Left hindlimb (tissue), 1 donor: ENCODE measurements at places on chromosomes 6 and 20.
A peak's percentile ranks its signal among the peaks of the same experiment; 100 is the strongest.

GRCh38 chr20:53975761-53976160 is 94.6 kb downstream of the BCAS1 start:
- DNase-seq = no peak

GRCh38 chr6:11621119-11621518 is 83.6 kb downstream of the TMEM170B start:
- DNase-seq = no peak

DNA sequence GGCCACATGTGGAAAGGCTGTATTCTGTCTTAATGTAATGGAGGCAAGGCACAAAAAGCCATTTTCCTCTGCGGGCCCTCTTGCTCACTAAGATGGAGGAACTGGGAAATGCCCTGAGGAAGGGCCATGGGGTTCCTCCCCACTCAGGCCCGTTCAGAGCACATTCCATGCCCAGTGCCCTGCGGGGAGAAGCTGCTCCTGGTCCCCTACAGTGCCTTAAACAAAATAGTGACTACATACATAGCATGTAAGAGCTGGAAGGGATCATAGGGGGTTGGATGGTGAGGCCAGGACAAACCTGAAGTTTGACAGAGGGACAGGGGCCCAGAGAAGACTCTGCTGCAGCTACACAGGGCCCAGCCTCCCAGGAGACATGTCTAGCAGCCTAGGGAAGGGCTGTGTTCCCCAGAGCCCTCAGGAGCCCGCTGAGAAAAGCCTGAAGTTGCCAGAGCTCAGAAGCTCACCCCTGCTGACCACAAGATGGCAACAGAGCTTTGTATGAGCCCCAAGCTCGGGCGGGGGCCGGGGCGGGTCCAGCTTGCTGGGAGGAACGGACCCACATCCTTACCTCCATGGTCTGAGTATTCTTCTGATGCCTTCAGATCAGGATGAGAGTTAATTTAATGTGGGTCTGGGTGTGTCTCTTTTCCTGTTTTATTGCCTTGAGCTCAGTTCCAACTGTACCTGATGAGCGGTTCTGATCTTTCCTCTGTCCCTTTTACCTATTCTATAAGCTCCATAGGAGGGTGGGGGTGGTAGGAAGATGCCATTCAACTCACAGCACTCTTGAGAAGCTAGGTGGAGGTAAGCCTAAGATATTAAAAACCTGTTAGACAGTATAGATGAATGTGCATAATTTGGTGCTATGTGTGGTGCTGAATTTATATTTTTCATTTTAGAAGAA is 242.9 kb downstream of the CDC5L start:
- peak; percentile 75 for DNase-seq

- DNase-seq = no peak
Observed at GRCh38 chr6:72151742-72152141, 265.4 kb downstream of the RIMS1 start.

DNA sequence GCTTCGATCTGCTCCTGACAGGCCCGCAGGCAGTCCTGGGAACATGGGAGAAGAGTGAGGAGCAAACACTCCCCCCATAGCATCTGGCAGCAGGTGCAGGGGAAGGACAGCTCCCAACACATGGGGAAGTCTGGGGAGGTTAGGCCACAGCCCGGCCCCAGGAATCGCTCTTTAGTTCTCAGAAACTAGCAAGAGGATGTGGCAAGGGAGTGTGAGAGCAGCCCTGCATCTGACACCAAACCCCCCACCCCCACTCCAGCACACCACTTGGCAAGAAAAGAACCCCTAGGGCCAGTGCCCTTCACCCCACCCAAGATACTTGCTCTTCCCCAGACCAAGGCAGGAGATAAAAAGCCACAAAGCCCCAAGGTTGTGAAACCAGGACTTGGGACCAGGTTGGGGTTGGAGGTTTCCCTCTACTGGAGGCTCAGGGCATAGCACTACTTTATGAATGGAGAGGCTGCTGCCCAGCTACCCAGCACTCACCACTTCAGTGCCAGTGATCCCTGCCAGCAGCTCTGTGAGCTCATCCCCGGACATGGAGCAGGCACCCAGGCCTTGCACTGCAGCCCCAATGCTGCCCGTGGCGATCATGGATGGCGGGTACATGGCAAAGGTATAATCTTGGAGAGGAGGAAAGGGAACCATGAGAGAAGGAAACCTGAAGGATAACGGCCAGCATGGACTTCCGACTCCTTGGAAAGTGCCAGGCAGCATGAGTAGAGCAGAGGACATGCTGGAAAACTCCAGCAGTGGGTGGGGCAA is 5.4 kb downstream of the CCND3 start:
- peak; percentile 60 for DNase-seq

DNA sequence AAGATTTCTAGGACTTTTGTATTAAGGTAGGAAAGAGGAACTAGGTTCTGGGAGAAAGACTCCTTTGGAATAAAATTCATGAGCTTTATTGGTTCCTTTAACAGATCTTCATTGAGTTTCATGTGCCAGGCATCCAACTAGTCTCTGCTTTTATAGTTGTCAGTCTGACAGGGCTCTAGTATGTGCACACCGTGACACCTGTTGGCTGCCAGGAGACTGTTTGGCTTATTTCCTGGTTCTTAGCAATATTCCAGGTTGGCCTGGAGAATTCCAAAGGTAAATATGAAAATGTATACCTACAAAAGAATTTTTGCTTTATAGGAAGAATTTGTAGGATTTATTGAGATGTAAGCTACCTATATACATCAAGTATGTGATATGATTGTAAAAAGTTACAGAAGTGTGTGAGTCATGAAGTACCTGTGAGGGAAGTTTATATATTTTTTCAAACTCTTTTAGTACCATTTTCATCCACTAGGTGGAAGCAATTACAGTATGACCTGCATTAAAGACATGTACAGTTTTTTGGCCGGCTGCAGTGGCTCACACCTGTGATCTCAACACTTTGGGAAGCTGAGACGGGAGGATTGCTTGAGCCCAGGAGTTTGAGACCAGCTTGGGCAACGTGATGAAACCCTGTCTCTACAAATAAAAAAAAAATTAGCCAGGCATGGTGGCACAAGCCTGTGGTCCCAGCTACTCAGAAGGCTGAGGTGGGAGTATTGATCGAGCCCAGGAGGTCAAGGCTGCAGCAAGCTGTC is 35.2 kb downstream of the NDUFAF5 start:
- no peak for DNase-seq

- no peak for DNase-seq
Observed at GRCh38 chr6:82348130-82348529, 15.5 kb upstream of the TPBG start.

DNA sequence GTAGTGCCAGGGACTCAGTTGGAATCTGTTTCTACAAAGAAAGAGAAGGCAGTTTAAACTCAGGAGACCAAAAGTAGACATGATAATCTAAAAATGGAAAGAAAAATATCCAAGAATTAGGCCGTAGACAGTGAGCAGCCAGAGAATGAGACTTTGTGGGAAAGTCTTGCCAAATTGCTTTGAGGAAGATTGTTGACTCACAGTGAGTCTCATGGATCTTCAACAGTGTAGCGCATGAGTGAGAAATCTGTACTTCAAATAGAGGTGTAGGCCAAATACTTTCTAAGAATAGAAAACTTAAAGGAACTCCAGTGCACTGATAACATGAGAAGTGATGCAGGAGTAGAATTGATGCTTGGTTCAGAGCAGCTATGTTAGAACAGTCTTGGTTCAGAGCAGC is 284.5 kb downstream of the HTR1B start:
- DNase-seq = no peak

DNA sequence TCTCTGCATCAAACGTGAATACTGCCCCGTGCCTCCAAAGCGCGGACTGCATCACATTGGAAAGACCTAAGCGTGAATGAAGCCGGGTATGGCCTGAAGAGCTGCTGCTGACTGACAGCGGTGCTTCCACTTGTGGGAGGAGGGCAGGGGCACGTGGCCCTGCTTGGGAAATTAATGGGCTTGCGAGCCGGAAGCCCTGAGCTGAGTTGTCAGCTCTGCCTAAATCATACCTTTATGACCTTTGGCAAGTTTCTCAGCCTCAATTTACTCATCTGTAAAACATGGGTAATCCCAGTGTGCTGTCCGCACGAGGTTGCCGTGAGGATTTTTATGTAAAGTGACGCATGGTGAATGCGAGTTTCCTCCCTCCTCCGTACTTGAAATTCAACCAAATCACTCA is 67.0 kb upstream of the FOXQ1 start:
- DNase-seq = no peak

DNA sequence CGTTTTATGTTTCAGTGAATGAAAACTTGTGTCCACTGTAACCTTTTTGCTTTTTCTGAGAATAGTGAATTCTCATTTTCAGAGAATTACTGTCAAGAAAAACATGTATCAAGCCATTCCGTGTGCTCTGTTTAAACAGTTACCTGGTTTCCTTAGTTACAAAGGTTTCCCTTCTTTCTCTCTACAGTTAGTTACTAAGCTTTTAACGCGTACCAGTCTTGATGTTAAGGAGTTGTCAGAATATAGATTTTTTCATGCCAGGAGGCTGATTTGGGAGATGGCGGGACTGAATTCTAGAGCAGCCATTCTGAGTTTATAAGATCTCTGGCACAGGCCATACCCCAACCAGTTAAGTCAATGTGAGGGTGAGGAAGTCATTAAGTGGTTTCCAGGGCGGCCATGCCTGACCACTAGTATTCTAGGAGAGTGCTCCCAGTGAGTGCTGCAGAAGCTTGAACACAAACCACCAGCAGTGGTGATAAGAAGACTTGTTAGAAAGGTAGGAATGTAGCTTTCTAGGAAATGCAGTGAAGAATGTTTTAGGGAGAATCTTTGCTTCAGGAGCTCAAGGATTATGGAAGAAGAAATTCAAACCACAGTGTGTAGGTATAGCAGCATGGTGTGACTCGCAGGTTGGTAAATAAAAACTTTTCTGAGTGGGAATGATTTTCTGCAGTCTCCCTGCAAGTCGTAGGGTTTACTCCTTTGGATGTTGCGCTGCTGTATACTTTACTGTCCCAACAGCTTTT is 112.9 kb downstream of the JARID2 start:
- no peak for DNase-seq

DNA sequence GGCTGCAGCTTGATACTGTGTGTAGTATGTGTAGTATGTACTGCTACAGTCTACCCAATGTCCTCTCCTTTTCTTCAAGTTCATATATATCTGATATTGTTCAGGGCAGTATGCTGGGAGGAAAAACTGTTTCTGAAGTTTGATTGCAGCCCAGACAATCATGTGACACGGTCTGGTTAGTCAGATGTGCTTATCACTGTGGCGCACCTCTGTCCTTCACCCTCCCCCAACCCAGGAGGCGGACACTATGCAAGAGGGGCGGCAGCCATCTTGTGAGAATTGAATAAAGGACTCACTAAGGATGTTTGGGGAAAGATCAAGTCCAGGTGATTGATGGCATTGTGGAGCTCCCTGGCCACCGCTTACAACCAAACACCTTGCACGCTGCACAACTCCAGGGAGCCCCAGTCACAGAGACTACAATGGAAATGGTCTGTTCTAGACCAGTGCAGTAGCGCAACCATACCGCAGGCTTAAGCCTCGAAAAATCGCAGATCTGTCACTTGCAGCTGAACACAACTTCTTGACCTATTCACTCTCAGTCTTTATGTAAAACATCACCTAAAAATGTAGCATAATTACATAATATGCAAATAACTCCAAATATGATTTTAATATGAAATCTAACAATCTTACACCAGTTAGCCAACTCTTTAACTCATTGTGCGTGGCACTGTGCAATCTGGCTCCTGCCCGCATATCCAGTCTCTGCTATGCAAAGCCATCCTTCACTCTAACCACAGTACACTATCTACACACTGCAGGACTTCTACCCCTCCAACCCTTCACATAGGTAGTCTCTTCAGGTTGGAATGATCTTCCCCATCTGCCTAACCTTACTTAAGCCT is 79.3 kb downstream of the VGLL2 start:
- DNase-seq = no peak

DNA sequence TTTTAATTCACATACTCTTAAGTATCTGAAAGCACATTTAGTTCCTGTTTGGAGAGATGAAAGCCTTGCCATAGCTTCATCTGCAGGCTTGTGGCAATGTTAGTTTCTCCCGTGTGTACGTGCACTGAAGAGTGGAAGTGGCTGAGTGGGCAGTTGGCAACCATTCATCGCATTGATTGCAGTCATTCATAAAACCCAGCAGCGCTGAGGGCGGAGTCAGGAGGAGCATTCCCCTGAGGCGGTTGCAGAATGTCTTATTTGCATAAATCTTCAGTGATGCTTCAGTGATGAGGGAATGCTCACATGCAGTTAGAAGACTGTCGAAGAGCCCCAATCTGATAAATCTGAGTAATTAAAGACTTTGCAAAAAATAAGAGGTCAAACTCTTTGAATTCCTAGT is 79.1 kb downstream of the RIMS1 start:
- no peak for DNase-seq

DNA sequence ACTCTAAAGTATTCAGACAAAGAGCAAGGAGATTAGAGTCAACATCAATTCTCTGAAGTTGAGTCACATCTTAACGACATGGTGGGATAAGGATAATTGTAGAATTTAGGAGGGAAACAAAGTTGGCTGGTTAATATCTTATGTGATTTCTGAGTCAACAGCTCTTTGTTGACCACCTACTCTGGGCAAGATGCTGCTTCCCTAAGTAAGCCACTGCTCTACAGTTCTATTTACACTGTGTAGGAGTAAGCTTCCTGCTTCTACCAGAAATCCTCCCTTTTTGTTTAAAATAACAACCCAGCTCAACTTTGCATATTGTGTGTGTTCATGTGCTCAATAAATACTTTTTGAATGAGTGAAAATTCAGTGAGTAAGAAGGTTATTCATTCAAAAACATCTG is 3.1 kb downstream of the HS3ST5 start:
- DNase-seq = no peak

DNA sequence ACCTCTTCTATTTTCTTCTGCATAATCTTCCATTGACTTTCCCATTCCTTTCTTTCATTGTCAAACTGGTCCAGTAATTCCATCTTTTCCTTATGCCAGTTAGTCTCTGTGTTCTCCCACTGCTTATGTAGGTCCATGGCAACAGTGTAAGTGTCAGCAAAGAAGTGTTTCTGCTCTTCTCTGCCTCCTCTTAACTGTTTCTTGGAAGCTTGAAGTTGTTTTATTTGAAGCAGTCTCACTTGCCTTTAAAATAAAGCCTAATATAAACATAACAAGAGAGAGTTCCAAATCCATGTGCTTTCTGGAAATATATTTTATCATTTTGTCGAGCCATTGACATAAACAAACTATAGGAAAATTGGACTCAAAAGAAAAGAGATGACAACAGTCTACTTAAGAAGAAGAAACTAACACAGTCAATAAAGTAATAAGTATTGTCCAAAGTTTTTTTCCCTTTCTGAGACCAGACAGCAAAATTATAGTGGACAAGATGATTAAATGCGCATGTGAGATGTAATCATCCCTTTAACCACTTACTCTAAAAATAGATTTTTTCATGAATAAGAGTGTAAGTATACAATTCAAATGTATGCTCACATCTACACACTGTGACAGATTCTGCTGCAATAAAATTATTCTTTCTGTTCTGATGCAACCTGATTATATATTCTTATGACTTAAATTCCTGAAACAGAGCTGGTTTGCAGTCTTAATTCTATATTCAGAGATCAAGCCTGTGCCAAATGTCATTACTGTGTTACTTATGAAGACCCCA is 5.2 kb downstream of the KIAA0408 start:
- DNase-seq = no peak

DNA sequence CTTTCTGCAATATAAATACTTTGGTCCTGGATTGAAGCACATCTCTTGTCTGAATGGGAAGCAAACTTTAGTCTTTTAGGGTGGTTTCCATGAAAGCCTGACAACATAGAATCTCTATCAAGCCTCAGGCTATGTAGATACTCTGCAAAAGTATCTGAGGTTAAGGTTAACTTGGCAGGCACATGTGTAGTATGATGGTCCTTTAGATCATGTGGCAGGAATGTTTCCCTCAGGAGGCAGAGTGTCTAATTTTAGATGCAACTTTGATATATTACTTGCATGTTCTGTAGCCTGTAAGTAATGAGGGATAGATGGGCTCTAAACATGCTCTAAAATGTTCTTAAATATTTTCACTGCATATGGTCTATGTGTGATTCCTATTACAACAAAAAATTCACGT is 8.2 kb downstream of the MYB start:
- DNase-seq = no peak
